ENCODE measurements at places on chromosomes 13 and 19. TPM values are rescaled to one million over a fixed set of nuclear protein-coding genes. Genes with fewer than 3 reads are reported as not detected.

GRCh38 chr13:25932365-25932764 is 119.5 kb downstream of the SHISA2 start:
- DNase-seq: no peak

DNA sequence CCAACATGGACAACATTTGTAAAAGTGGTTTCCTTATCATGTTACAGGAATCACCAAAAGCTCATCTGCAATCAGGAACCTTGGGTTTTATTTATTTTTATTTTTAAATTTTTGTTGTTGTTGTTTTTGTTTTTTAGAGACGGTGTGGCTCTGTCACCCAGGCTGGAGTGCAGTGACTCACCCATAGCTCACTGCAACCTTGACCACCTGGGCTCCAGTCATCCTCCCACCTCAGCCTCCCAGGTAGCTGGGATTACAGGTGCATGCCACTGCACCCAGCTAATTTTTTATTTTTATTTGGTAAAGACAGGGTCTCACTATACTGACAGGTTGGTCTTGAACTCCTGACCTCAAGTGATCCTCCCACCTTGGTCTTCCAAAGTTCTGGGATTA is 13.6 kb upstream of the SERP2 start:
- DNase-seq: no peak

CGB2 gene
- total RNA-seq: not detected

ZNF226 gene
- total RNA-seq: 18.0 TPM

ZSCAN22 gene
- total RNA-seq: 5.7 TPM

C19orf85 gene
- not detected for total RNA-seq

All from activated CD4-positive, alpha-beta memory T cell treated with anti-CD3 and anti-CD28 coated beads, Interleukin-2, amount 10 ng/mL, durations not matched to agents 7 days and 5 days (primary cell).